ENCODE measurements at places on chromosomes 7 and 10.

DNA sequence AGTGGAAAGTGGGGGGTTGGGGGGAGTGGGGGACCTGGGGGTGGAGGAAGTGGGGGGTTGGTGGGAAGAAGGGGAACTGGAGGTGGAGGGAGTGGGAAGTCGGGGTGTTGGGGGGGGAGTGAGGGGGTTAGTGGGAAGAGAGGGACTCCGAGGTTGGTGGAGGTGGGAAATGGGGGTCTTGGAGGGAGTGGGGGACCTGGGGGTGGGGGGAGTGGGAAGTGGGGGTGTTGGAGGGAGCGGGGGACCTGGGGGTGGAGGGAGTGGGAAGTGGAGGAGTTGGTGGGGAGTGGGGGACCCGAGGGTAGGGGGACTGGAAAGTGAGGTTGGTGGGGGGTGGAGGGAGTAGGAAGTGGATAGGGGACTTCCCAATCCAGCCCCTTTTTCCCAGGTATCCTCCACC is 906 bp upstream of the MMD2 start:
- DNase-seq: no peak

- DNase-seq: no peak
Observed at GRCh38 chr7:98297626-98298286, 16.3 kb downstream of the BRI3 start.

DNA sequence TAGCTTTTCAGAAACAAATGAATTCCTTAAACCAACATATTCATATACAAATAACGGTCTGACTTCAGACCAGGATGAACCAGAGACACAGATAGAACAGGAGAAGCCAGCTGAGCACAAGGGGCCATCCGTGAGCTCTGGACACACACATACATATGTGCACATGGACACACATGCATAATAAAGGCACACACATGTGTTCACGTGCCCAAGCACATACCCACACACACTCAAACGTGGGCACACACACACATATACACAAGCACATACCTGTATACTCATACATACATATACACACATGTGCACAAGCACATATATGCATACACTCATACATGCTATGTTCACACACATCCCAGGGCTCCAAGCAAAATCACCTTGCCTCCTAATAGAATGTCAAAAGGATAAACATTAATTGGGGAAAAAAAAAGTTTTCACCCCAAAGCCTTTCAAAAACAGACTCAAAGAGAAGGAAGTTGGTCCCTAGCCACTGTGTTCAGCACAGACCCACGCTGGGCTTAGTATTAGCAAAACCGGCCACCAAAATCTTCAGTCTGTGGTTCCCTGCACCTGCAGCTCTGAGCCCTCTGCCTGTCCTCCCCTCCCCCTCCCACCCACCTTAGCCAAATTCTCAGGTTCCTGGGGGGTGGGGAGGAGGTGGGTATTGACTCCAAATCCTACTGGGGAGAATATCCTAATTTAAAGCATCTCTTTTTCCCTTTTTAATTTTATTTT is 100.4 kb upstream of the MACROH2A2 start:
- DNase-seq: no peak

DNA sequence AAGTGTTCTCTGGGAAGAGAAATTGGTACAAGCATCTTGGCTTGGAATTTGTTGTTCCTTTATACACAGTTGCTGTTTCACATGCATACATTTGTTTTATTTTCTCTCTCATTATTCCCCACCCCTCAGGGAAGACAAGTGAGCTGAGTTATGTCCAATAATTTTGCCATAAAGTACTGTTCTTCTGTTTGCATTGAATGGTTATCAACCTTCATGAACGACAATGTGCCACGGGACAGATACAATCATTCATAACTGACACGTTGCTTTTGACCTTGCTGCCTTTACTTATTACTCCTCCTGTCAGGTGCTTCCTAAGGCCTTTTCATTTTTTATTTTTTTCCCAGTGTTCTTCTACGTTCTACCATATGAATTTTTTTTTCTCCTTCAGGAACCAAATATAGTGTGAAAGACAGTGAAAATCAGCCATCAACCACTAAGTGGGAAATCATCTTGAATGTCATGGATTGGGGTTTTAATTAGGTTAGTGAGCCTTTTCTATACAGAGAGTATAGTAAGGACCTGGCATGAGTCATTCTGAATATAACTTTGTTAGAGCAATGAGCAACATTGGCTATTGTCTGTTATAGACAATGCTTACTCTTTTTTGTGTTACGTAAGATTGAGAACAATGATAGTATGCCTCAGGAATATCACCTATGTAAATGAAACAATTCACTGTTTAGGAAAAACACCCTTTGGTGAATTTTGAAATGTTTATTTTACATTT is 383.2 kb downstream of the MALRD1 start:
- no peak for DNase-seq

DNA sequence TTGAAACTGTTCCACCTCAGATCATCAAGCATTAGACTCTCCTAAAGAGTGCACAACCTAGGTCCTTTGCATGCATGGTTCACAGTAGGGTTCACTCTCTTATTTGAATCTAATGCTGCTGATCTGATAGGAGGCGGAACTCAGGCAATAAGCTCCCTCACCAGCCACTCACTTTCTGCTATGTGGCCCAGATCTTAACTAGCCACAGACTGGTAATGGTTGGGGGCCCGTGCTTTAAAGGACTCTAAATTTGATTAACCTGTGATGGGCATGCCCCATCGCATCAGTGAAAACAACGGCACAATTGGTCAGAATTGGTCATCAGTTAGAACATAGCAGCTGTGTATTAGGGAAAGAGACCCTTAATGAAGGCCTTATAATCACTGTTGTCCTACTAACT is 753.7 kb upstream of the SORCS1 start:
- DNase-seq: no peak

DNA sequence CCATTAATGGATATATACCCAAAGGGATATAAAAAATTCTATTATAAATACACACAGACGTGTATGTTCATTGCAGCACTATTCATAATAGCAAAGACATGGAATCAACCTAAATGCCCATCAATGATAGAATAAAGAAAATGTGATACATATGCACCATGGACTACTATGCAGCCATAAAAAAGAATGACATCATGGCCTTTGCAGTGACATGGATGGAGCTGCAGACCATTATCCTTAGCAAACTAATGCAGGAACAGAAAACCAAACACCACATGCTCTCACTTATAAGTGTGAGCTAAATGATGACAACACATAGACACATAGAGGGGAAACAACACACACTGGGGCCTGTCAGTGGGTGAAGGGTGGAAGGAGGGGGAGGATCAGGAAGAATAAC is 33.0 kb downstream of the POLR1F start:
- DNase-seq: no peak

GRCh38 chr7:92987095-92987494 is 130.7 kb downstream of the SAMD9 start:
- no peak for DNase-seq

DNA sequence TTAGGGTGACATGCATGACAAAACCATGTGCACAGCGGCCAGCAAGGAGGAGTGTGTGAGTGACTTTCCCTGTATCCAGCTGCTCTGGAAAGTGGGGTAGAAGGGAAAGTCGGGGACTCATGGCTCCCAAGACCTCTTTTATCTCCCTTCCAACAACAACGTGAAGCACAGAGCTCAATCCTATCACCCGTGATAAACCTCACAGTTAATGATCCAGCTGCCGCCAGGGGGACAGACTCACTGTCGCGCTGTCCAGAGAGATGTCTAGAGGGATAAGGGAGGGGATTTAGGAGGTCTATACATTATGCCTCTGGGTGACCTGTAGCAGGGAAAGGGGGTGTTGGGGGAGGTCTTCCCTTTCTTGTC is 84.0 kb upstream of the SMNDC1 start:
- no peak for DNase-seq

All from activated CD4-positive, alpha-beta T cell treated with anti-CD3 and anti-CD28 coated beads, Interleukin-10, Interleukin-2, amounts not matched to agents 100 ng/mL and 50 ng/mL, durations not matched to agents 16 hours and 8 hours (primary cell).